ENCODE measurements at places on chromosomes 11 and 22.

- DNase-seq = no peak
These were observed 8.5 kb downstream of the MYRF start for GRCh38 chr11:61760946-61761345.

DNA sequence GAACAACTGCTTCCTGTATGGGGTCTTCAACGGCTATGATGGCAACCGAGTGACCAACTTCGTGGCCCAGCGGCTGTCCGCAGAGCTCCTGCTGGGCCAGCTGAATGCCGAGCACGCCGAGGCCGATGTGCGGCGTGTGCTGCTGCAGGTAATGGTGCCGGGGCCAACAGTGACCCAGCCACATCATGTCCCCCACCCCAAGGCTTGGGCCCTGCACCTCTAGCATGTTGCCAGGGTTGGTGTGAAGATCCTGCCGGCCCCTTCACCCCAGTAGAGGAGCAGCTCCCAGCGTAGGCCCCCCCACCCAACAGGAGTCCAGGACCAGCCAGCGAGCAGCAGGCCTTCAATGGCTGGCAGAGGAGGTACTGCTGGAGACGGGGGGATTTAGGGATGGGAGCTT is 15.9 kb downstream of the TAB1 start:
- DNase-seq = no peak

- no peak for DNase-seq
These were observed 370.4 kb downstream of the FAT3 start for GRCh38 chr11:92595052-92595451.

GRCh38 chr11:8775332-8775731 is 92.7 kb downstream of the RPL27A start:
- DNase-seq = no peak

DNA sequence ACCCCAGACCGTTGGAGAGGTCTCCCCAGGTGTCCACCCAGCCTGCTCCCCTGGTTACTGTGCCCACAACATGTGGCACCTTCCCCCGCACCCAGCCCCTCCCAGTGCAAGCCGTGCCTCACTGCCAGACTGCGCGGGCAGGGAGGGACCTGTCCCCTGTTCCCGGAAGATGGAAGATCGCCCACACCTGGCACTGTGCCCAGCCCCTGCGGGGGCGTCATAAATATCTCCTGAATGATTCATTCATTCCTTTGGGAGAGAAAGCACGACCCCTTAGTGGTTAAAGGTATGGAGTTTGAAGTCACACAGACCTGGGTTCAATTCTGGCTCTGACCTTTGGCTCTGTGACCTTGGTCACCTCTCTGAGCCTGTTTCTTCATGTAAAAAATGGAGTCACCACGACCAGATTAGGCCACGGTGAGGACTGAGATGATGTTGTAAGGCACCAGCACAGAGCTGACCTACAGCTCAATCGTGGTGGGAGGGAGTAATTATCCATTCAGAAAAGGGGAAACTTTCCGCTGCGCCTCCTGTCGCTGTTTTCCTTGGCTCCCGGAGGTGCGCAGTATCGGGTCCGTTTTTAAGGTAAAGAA is 497 bp upstream of the SYT12 start:
- DNase-seq = no peak

DNA sequence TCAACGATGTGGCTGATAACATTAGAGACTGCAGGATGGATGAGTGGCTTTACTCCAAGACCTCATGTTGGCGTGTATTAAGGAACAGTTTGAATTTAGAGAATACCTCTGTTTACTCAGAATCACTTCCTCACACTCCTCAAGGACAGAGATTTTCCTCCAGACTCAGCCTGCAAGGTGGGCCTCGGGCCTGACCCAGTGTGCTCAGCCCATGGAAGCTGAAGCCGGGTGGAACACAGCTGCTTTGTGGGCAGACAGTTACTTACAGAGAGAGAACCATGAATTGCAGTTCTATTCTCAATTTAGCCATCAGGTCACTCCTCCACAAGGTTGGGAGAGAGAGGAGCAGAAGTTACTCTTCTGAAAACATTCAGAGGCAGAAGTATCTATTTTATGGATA is 135.8 kb downstream of the SNX19 start:
- DNase-seq = no peak

DNA sequence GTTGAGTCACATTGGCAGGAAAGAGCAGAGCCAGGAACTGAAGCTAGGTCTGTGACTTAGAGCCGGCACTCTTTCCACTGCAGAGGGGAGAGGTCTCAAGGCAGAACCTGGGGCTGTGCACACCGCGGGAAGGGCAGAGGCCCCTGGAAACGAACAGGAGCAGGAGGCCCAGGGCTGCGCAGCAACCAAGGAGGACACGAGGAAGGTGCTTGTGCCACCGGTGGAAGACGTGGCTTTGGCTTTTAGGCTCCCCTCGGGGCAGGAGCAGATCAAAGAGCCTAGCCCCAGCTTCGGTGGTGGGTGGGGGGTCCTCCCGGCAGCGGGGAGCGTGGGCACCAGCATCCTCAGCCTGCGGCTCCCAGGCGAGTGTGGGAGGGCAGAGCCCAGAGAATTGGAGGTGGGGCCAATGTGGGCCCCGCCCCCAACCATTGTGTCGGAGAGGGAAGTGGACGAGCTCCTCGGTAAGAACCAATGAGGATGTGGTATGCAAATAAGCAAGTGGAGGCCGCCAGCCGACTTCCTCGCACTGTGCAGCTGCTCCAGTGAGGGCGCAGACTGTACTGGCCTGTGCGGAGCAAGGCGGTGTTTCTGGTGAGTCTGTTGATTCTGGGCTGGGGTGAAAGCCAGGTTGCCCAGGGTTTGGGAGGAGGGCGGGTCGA is at the start of gene CCDC116:
Gene CCDC116 (plus strand): TSS at position 524 of the 659 bp plus-strand sequence. CDS start 422 bp downstream, outside the sequence.
- DNase-seq = peak; percentile 48

DNA sequence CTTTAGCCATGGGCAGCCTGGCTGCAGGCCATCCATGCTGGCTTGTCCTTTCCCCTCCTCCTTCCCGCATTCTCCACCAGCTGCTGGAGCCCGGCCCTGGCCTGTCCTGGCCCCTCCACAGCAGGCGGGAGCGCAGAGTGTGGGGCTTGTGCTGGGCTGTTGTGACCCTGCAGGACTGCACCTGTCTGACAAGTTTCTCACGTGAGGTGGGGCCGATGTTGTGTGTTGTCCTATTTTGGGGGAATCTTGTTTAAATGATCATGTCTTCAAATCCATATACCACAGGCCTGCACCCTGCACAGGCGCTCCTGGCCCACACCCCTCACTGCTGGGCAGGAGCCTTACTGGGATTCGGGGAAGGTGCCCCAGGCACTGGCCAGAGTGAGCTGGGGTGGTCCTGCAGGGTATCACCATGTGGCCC is 30.4 kb downstream of the TBC1D22A start:
- DNase-seq = no peak

- no peak for DNase-seq
These were observed 575.3 kb upstream of the B3GAT1 start for GRCh38 chr11:134987223-134987768.

GRCh38 chr11:1807264-1807995 is 27.4 kb upstream of the SYT8 start:
- DNase-seq = no peak

DNA sequence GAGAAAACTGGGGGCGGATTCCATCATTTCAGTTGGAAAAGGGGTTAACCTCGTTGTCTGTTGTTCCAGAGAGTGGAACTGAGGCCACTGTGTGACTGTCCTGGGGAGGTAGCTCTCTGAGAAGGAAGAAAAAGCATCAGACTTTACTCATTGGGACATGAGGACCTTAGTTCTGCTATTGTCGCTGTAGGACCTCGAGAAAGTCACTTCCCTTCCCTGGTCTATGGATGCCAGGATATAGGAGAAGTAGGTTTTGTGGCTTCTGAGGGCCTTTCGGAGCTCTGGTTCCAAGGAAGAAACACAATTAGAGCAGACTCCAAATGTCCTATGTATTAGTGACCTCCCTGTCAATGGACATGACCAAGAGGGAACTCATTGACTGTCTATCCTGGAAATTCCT is 6.2 kb downstream of the MYO18B start:
- DNase-seq = no peak

DNA sequence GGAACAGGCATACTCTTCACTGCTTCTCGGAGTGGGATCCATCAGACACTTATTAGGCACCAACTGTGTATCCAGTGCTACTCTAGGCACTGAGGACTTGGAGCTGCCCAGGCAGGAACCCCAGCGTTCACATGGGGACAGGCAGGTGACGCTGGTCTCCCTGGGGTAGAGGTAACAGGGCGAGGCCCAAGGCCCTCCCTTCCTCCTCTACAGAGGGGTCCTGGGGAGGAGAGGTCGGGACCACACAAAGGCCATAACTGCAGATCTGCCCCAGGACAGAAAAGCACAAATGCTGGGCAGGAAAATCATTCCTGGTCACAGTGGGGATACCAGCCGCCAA is 262.2 kb downstream of the BRD1 start:
- no peak for DNase-seq
